ENCODE measurements at places on chromosomes 5 and 9.

- DNase-seq, result peak; percentile 8
Measured at GRCh38 chr5:137496919-137497318, 2.2 kb downstream of the SPOCK1 start.

DNA sequence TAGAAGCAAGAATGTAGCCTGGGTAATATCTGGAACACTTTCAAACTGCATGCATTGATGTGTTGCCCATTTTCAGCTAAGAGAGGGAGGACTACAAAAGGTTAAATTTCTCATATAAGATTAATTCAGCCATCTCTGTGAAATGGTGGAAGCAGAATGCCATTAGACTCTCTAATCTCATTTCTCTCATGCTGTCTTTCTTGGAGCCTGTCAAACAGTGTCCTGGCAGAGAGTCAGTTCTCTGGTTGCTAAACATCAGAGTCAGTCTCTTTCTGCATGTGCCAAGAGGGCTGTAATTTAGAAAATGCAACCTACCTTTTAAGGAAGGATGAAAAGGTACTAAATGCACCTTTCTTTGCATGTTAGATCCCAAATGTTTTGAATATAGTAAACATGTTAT lies 910 bp upstream of the GARNL3 start:
- DNase-seq, result no peak

DNA sequence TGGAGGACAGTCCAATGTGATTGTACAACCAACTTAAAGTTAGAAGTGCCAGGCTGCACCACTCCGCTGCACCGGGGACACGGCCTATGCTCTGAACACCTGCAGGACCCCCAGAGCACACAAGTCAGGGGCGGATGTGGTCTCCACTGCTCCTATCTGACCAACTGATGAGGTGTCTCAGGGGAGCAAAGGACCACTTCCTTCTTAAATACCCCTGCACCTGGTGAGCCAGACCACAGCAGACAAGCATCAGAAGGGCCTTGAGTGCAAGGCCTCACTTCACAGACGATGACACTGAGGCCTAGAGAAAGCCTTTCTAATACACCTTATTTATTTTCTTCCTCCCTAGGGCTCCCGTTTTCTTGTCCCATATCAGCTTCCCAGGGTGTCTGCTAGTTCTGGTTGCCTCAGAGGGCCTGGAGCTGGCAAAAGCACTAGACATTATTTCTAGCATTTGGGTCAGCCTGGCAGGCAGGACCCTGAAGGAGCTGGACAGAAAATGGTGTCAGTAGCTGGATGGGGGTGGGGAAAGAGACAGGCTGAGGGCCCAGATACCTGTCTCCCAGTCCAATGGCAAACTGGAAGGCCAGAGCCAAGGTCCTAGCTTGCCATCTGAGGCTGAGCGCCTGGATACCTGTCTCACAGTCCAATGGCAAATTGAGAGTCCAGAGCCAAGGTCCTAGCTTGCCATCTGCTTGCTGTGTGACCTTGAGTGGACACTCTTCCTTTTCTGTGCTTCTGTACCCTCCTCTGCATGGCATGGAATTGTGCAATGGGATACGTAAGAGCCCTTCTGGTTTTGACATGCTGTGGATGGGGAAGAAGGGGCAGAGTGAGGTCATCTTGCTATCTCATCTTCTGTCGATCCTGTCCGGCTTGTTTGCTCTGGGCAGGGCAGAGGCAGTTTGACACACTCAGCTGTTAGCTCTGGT lies 9.0 kb downstream of the CCDC69 start:
- DNase-seq, result no peak

- no peak for DNase-seq
Measured at GRCh38 chr5:137737349-137738131, 1.7 kb upstream of the KLHL3 start.

DNA sequence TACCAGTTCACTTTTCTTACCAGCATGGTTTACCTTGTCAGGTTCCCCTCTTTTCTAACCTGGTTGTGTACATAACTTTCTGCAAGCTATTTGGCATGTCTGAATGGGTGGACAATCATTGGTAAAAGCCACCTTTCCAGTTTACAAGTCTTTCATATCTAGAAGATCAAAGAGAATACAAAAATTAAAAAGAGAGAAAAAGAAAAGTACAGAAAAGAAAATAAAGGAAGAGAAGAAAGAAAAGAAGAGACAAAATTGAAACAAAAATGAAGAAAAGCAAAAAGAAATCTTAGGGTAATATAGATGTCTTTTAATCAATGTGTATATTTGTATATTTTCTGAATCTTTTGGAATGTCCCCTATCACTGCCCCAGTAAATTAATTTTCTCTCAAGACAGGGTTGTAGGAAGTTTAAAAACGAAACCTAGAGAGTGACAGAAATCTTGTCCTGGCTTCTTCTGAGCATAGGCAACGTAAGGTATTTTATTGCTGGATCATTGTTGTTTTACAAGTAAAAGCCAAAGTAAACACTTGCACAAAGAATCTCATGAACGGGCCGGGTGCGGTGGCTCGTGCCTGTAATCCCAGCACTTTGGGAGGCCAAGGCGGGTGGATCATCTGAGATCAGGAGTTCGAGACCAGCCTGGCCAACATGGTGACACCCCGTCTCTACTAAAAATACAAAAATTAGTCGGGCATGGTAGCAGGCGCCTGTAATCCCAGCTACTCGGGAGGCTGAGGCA lies 98.7 kb upstream of the IFNE start:
- DNase-seq, result no peak

DNA sequence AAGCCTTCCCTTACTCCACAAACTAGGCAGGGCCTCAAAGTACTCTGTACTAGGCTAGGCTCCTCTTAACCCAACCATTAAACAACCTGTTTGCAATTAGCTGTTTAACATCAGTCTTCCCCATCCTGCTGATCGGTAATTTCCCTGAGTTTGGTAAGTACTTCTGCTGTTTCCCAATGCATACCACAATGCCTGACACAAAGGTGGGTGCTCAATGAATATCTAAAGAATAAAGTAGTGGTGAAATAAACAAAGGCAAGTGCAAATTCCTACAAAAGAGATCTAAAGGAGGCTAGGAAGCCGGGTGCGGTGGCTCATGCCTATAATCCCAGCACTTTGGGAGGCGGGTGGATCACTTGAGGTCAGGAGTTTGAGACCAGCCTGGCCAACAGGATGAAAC lies 25.0 kb downstream of the FBXW2 start:
- DNase-seq, result no peak

- no peak for DNase-seq
Measured at GRCh38 chr9:121744002-121744686, 92.7 kb downstream of the DAB2IP start.

DNA sequence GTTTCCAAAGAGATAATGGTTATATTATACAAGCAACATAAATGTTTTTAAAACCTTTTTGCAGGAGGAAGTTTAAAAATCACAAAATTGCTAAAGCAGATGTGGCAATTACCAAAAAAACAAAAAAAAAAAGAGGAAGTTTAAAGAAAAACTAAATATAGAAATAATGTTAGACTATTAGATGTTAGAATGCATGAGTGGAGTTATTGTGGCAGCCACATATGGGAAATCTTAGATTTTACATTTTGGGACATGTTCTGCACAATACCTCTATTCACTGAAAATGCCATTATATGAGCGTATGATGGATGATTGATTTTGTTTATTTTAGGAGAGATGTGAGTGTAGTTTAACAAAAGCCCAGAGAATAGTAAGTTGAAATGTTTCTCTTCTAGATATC lies 31.2 kb upstream of the DTWD2 start:
- no peak for DNase-seq

DNA sequence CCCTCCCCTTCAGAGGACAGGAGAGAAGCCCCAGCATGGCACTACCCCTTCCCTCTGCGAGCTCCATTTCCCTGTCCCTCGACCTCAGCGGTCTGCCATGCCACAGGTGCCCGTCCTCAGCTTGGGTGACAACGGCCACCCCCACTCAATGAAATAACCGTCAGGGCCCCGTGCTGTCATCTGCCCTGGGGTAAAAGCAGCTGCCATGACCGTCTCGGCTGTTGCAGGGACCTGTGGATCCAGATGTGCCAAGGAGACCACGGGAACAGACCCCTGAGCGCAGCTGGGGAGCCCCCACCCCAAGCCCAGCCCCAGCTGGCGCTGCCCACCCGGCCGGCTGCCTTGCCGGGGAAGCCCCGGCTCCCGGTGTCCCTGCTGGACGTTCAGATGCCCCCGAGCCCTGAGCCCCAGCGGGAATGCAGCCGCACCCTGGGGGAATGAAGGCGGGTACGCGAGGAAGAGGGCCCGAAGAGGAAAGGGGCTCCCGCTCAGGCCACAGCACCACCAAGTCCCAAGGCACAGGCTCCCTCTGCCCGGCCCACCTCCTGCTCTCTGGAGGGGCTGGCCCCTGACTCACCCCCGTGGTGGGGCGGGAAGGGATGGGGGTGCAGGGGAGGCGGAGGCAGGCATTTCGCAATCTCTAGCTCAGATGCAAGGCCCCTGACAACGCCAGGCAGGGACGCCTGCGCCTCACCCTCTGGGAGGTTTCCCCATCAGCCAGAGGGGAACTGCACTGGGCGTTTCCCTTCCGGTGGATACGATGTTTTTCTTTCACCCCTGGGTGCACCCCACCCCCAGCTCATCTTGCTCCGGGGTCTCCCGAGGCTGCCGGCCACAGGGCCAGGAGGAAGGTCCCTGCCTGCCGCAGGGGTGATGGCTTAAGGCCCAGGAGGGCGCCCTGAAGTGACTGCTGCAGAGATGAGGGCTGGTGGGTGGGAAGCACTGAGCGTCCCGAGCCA lies 49.2 kb downstream of the NACC2 start:
- no peak for DNase-seq

DNA sequence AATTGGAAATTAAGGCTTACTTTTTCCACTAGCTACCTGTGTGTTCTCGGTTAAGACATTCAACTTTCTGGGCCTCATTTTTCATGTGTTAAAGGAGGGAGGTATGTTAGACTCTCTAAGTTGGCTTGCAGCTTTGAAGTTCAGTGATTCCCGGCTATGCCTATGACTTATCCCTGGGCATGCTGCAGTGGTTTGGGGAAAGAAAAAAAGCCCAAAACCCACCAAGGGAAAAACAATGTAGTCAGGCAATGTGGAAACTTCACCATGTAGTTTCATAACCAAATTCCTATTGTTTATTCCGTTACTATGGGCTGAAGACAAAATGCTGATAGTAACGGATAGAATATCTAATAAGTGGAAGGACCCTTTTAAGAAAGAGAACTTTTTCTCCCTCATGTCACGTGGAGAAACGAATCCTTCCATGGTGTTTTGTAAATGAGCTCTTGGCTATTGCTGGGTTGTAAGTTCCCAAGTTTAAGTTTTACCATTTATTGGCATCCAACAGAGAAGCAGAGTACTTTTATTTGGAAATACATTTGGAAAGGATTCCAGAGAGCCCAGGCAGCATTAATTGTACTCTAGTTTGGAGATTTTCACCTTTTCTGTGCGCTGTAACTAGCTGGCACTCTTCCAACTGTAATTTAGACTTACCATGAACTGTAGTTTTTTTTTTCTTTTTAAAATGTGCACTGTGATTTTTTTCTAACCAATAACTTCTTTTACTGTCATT lies 84.9 kb upstream of the MPDZ start:
- no peak for DNase-seq

DNA sequence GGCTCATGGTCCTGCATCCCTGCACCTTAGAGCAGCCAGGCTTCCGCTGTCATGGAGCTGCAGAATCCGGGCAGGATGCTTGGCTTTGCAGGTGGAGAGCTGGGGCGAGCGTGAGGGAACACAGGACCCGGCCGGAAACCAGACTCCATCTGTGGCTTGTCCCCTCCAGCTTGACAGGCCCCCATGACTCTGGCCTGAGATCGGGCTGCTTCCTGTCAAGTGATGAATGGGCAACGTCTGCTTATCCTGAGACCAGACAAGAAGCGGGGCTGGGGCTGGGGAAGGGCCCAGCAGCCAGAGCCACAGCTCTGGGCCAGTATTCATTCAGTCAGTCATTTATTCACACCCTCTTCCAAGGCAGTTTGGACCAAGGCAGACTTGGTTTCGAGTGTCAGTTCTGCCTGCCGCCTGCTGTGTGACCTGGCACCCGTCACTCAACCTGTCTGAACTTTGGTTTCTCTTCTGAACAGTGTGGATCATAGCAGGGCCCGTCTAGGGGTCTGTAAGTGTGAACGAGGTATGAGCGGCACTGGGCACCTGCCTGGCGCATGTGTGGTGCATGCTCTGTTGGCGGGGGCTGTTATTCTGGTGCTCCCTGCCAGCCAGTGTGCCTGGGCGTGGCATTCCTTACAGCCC lies 37.5 kb downstream of the NEK6 start:
- DNase-seq, result no peak

DNA sequence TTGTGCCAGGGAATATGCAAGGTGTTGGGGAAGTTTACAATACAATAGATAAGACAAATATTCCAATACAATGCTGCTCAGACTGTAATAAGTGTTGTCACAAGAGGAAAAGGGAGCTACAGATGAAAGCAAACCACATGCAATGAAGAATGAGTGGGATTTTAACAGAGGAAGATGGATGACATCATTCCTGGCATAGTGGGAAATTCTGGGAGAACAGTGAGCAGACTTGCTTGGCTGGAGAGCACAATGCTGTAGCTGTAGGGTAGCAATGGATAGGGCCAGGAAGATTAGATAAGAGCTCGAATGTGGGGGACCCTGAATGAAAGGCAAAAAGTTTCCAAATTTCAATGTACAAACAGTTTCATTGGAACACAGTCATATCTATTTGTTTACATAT lies 9.5 kb upstream of the DPYSL3 start:
- no peak for DNase-seq

DNA sequence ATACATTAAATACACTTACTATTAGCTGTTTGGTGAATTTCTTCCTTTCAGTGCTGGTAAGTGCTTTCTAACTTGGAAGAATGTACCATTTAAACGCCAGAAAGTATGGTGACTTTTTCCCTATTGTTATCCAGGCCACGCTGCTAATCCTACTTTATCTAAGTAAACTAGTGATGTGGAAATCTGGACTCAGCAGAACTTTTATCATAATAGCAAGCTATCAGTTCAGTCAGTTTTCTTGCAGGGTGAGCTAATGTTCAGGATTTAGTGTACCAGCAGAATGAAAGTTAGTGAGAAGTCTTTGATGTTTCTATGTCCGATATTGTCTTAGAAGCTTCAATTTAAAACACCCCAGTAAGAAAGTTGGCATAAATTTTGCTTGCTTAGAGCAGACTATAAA lies 72.2 kb downstream of the HSD17B4 start:
- DNase-seq, result no peak

DNA sequence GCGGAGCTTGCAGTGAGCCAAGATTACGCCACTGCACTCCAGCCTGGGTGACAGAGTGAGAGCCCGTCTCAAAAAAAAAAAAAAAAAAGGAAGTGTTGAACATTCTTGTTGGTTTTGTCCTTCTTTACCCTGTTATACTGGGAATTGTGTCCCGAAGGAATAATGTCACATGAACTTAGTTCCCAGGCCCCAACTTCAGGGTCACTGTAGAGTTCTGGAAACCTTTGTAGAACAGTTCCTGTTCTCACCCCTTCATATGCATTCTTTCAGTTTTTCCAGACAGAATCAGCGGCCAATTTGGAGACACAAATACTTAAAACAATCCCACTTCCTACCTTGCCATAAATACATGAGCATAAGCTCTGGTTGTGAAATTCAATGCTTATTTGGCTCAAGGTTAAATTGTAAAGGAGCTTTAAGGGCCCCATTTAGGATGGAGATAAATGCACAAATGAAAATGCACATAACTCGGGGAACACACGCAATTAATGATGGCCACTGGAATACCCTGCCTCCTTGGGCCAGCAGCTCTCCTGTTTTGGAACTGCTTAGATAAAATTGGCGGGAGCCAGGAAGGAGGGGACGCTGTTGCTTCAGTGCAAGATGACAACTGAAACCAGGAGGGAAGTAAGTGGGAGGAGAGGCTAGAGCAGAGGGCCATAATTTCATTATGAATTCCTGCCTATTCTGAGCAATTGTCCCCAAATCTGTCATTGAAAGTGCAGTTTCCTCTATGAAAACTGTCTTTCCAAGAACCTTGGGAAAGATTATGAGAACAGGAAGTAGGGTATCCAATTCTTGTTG lies 153.7 kb downstream of the FGF1 start:
- DNase-seq, result no peak

GRCh38 chr5:157485340-157485739 lies 25.3 kb downstream of the NIPAL4 start:
- no peak for DNase-seq

Data from skin of body (tissue), 3 donors.